ENCODE measurements at places on chromosomes 5 and 9. TPM values are rescaled to one million over a fixed set of nuclear protein-coding genes. Genes with fewer than 3 reads are reported as not detected.

GRCh38 chr5:134370311-134370870 is 978 bp upstream of the UBE2B start:
- DNase-seq = no peak

DNA sequence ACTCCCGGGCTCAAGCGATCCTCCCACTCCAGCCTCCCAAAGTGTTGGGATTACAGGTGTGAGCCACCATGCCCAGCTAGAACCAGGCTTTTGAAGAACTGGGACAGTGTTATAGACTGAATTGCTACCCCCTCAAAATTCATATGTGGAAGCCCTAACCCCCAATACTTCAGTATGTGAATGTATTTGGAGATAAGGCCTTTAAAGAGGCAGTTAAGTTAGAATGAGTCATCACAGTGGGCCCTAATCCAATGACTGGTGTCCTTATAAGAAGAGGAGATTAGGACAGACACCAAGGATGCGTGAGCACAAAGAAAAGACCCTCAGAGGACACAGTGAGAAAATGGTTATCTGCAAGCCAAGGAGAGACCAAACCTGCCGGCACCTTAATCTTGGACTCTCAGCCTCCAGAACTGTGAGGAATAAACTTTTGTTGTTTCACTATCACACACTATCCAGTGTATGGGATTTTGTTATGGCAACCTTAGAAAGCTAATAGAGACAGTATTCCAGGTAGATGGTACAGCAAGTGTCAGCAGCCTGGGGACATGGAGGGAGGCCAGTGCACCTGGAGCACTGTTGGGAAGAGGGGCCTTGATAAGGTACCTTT is 31.4 kb upstream of the ERGIC1 start:
- DNase-seq = peak; percentile 9

WDR38 gene
- total RNA-seq = not detected

DNA sequence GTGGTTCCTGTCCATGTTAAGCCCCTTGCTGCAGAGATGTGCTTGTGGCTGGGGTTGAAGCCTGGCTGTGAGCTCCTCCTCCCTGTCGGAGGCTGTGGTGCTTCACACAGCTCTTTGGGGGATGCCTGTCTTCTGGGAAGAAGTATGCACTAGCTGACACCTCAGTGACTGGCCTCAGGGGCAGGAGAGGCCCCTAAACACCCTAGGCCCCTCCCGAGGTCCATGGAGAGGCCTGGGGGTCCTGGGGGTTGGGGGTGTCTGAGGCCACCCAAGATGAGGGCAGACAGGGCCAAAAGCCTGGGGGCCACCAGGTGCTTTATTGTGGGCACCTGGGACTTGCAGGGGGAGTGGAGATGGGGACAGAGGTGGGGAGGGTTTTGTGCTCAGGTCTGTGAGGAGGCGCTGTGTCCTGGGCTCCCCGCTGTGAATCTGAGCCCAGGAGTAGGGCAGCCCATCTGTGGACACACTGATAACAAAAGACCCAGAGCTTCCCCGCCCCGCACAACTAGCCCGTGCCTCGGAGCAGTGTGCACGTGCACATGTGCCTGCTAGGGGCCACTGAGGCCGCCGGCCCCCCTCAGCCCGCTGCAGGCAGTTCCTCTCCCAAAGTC is 92.0 kb downstream of the PHF2 start:
- peak; percentile 51 for DNase-seq

DNA sequence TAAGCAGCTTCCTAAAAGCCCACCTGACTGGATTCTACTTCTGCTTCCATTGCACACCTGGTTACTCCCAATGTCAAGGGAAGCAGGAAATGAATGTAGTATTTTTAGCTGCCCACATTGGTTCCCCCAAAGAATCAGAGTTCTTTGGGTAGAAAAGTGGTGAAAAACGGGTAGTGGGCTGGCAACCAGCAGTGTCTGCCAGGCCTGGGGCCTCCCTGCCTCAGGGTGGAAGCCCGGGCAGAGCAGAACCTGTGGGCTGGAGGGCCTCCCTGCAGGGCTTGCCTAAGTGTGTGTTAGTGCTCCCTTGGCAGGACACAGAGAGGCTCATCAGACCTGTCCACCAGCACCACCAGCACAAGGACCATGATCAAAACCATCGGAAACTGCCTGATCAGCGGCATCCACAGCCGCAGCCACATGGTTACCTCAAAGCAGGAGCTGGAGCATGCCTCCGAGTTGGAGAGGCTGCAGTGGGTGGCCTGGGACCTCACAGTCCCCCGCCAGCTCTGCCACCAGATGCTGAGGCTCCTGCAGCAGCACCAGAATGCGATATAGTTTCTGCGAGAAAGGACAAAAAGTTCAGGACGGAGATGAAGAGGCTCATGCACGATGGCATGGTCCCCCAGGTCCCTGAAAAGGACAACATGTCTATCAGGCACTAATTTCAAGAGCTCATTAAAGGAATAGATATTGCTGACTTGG is 72.2 kb downstream of the PTPDC1 start:
- no peak for DNase-seq

GPR150 gene
- 0.32 TPM for total RNA-seq

DNA sequence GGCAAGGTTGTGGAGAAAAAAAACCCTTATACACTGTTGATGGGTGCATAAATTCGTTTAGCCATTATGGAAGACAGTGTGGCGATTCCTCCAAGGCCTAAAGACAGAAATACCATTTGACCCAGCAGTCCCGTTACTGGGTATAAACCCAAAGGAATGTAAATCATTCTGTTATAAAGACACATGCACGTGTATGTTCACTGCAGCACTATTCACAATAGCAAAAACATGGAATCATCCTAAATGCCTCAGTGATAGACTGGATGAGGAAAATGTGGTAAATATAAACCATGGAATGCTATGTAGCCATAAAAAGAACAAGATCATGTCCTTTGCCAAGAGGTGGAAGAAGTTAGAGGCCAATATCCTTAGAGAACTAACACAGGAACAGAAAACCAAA is 119.9 kb upstream of the PRR16 start:
- no peak for DNase-seq

GRCh38 chr5:92518318-92518904 is 1062.6 kb downstream of the NR2F1-AS1 start:
- no peak for DNase-seq

DNA sequence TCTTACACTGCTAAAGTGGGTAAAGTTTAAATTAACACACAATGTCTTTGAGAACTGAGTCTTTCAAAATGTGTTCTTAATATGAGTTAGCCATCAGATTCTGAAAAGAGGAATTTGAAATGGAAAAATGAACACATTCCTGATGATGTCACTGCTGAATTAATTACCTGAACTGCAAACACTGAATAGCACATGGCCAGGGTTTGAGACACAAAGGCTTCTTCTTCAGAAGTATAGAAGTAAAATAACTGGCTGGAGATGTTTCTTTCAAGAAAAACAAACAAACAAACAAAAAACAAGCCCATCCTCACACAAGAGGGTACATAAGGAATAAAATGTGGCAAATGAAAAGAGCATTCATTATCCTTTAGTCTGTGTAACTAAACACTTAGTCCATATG is 7.1 kb downstream of the GLIS3 start:
- no peak for DNase-seq

- no peak for DNase-seq
Observed at GRCh38 chr5:78992146-78992545, 7.0 kb upstream of the ARSB start.

PCA3 gene
- total RNA-seq = not detected

DNA sequence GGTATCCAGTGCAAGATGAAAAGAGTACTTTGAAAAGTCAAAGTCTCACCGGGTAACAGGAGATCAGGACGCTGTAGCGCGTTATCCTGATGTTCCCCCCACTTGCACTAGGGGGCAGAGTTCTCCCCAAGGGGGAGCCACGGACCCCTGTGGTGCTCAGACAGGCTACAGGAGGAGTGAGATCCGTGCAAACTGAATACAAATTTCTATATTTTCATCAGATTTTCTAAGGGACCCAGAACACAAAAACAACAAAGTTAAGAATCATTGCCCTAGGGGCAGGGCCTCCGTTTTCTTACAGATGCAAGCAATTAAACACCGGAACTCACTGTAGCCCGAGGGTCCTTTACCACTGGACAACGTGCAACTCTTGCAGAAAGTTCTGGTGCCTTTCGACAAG is 2.0 kb downstream of the MYO10 start:
- DNase-seq = no peak

- no peak for DNase-seq
Observed at GRCh38 chr9:33697171-33697570, 98.2 kb upstream of the PRSS3 start.

- DNase-seq = no peak
Observed at GRCh38 chr5:126357585-126358342, 65.4 kb upstream of the GRAMD2B start.
